Left colon (tissue), 2 donors: ENCODE measurements at places on chromosomes 3 and 15.
A peak's percentile ranks its signal among the peaks of the same experiment; 100 is the strongest.

DNA sequence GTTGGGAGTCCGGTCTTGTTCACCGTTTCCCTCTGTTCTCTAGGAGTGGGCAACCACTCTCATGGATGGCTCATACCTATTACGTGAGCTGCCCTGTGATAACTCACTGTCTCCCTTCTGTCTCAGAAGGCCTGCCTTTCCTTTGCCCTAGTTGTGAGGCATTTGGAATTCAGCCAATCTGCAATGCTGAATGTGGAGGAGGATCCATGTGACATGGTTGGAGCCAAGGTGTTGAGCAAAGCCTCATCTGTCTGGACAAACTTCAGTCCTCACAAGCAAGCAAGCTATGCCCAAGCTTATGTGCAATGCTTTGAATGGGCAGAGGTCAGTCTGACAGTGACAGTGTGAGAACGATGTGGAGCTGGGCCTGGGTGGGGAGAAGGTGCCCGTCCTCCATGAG is 37.8 kb upstream of the ATP10A start:
- DNase-seq = no peak

DNA sequence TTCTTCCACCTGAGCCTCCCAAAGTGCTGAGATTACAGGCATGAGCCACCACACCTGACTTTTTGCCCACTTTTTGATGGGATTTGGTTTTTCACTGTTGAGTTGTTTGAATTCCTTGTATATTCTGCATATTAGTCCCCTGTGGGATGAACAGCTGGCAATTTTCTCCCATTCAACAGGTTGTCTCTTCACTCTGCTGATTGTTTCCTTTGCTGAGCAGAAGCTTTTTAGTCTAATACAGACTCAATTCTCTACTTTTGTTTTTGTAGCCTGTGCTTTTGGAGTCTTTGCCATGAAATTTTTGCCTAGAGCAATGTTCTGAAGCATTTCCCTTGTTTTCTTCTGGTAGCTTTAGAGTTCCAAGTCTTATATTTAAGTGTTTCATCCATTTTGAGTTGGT is 62.7 kb upstream of the MFGE8 start:
- DNase-seq = no peak

- no peak for DNase-seq
Measured at GRCh38 chr3:72442759-72443158, 405.5 kb downstream of the SHQ1 start.

- DNase-seq = no peak
Measured at GRCh38 chr3:172132159-172132586, 92.8 kb downstream of the FNDC3B start.

DNA sequence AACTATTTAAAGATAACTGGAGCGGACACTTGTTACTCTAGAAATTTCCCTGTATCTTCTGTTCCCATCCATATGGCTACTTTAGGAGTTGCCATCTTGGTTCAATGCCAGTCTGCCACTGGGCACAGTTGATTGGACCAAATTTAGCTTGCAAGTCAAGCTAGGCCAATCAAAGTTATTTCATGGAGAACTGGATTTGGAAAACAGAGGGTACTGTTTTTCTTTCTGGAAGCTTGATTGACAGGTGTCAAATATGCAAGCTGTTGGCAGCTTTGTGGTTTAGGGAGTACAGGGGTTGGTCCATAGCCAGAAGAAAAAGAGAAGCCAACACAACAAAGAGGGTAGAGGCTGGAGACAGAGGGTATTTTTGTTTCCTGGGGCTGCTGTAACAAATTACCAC is 33.4 kb upstream of the KLHL25 start:
- DNase-seq = no peak

DNA sequence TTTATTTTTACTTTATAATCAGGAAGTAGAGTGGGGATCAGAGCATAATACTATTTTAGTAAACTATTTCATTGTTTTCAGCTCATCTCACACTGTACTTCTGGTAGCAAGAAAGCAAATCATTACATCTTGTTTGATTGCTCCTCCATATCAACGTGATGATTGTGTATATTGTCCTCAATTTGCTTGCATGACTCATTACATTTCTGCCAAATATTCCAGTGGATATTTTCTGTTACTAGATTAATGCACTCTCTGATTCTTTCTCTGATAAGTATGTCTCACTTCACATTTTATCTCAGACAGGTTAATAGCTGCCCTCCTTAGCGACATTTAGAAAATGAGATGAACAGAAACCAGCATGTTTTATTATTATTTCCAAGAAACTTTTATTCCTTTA is 1145.3 kb downstream of the OTOL1 start:
- DNase-seq = no peak

GRCh38 chr3:48347500-48347899 is 14.0 kb upstream of the SPINK8 start:
- no peak for DNase-seq

DNA sequence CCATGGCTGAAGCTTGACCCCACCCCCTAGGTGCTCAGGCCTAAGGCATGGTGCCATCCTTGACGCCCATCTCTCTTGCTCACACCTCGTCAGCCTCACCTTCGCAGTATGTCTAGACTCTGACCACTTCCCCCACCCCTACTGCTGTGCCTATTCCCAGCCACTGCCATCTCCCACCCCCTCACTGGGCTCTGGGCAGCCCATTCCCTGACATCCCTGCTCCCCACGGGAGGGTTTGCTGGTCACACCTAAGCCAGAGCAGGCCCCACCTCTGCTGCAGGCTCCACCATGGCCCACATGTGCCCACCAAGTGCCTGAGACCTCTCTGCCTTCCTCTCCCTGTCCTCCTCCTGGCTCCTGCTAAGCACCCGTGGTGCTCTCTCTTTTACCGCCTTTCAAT is 47.7 kb upstream of the PRR23E start:
- DNase-seq = no peak

- no peak for DNase-seq
Measured at GRCh38 chr3:44988073-44988472, 12.0 kb downstream of the EXOSC7 start.

DNA sequence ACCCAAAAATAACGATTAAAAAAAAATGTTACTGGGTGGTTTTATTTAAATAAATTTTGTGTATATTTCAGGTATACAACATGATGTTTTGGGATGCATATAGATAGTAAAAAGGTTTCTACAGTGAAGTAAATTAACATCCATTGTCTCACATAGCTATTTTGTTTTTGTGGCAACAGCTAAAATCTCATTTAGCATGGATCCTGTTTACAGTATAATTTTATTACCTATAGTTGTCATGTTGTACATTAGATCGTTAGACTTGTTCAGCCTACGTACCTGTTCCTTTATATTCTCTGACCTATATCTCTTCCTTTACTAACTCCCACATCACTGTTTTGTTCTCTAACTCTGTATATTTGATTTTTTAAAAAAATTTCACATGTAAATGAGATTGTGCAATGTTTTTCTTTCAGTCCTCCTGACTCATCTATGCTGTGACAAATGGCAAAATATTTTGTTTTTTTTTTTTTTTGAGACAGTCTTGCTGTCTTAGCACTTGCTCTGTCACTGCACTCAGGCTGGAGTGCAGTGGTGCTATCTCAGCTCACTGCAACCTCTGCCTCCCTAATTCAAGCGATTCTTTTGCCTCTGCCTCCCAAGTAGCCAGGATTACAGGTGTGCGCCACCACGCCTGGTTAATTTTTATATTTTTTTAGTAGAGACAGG is 45.6 kb downstream of the OIP5 start:
- no peak for DNase-seq

GRCh38 chr15:60729850-60730458 is 251.0 kb upstream of the ICE2 start:
- DNase-seq = no peak

- peak; percentile 57 for DNase-seq
Measured at GRCh38 chr3:197458179-197458707, 97.5 kb downstream of the BDH1 start.

DNA sequence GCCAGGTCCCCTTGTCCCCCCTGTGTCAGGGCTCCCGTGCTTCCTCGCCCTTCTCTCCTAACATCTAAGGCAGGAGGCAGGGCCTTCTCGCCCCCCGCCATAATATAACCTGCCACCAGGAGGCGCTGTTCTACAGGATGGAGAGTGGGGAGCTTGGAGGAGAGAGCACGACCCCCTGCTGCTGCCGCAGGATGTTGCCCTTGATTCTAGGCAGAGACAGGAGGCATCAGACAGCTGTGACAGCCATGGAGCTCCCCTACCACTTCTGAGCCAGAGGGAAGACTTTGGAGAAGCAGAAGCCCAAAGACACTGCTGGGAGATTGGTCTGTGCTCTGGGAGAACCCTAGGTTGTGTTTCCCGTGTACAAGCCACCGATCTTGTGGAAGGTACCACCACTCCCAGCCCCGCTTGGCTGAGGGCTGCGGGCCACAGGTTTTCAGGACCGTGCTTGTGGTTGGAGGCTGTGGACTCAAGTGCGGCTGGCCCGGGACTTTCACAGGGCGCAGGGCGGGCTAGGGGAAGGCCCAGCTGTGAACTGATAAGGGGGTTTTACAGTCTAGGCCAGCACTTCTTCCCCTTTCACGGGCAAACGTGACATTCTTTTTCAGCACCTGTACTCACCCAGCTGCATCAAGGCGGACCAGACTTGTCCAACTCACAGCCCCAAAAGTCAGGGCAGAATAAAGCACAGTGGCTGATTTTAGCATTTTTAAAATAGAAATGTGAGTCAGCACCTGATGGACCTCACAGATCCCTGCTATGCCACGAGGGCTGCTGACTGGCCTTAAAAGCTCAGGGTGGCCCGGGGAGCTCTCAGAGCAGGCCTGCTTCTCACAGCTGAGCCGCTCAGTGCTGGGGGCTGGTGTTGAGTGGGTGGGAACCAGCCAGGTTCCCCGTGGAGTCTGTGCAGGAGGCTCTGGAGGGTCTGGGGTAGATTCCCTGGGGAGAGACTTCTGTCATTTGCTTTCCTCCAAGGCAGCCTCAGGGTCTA is 2.6 kb upstream of the TIGIT start:
- DNase-seq = peak; percentile 43

- no peak for DNase-seq
Measured at GRCh38 chr15:77984446-77984861, 93.1 kb downstream of the TBC1D2B start.

DNA sequence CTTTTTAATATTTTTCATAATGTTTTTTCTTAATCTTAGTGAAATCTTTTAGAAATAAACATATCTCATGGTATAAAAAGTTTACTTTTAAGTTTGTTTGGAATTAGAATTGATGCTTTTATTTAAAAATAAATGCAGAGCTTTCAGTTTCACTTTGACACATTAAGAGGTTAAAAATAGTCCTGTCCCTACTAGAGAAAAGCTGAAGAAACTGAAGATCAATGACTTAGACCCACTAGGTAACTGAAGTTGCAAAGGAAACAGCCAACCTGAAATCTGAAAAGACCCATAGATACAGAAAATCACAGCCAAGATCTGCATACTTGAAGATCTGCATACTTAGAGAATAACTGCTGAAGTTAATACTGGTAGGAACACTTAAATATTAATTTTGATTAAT is 237.6 kb downstream of the RAP2B start:
- no peak for DNase-seq

- no peak for DNase-seq
Measured at GRCh38 chr3:57230006-57230405, 2.5 kb downstream of the APPL1 start.

DNA sequence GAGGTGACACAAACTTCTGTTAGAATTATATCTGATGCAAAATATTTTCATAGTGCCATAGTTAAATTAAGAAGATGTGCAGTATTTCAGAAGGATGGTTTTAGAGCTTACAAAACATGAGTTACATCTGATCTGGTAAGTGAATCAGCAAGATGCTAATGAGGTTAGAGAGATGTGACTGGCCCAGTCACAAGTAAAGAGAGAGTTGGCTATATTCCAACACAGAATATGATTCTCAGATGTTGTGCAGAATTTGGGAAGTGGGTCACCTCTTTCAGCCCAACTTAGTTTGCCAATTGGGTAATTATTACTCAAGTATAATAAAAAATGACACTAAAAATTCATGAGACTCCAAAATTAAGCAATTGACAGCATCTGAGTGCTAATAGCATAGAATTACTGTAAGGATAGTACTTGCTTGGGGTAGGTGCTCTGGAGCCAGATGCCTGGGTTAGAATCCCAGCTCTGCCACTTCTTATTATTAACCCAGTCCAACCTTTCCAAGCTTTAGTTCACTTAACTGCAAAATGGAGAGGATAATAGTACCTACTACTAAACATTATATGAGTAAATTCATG is 30.8 kb downstream of the P2RY1 start:
- no peak for DNase-seq

DNA sequence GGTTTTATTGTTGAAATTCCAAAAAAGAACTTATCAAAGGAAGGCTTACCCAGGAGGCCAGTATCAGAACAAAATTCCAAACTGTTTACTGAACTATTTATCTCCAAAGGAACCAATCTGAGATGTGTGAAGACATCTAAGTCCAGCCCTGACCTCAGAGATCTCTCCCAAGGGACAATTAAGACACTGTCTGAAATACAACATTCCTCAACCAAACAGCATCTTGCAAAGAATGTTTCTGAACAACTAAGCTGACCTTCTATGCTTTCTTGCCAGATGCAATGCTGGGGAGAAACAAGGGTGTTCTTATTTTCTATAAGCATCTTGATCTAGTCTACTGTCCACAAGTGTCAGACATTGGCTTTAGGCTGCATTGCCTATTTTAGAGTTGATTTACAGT is 13.6 kb downstream of the PDZRN3 start:
- DNase-seq = no peak

DNA sequence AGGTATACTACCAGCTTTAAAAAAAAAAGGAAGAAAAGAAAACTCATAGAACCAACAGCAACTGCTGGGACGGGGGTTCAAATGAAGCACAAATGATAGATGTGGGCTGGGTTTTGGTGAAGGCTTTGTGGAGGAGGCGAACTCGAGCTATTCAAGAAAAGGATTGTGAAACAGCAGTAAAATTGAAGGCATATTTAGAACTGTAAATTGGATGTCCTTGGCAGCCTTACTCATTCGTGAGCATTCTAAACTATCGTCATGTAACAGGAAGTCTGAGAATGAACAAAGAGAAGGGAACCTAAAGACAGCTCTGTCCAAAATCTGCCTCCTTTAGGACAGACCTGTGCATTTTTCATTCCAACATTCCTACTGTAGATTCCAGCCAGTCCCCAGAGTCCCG is 97.8 kb downstream of the LARS2 start:
- DNase-seq = no peak

GRCh38 chr15:88998980-88999713 is 86.0 kb upstream of the MFGE8 start:
- no peak for DNase-seq

- DNase-seq = no peak
Measured at GRCh38 chr15:25905140-25905539, 42.0 kb upstream of the ATP10A start.
